ENCODE measurements at places on chromosomes 13 and 19.
A peak's percentile ranks its signal among the peaks of the same experiment; 100 is the strongest.

DNA sequence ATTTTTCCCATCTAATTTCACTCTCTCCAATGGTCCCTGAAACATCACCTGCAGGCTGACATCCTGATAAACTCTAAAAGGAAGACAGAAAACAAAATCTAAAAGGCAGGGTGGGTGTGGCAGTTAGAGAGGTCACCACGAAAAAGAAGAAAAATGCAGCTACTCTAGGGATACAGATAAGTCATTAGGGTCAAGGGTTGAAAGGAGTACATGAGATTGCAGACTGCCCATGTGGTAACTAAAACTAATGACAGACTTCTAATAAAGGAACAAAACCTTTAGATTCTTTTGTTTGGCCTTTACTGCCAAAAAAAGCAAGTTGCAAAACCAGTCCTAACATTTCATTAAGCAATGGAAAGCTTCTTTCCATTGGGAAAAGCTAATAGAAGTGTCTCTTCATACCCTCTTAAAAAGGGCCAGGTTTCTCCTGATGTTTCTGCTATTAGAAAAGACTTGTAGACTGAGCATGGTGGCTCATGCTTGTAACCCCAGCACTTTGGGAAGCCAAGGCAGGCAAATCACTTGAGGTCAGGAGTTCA is 31.0 kb downstream of the THSD1 start:
- no peak for DNase-seq

GRCh38 chr13:110092831-110093247 is 214.1 kb downstream of the COL4A1 start:
- no peak for DNase-seq

DNA sequence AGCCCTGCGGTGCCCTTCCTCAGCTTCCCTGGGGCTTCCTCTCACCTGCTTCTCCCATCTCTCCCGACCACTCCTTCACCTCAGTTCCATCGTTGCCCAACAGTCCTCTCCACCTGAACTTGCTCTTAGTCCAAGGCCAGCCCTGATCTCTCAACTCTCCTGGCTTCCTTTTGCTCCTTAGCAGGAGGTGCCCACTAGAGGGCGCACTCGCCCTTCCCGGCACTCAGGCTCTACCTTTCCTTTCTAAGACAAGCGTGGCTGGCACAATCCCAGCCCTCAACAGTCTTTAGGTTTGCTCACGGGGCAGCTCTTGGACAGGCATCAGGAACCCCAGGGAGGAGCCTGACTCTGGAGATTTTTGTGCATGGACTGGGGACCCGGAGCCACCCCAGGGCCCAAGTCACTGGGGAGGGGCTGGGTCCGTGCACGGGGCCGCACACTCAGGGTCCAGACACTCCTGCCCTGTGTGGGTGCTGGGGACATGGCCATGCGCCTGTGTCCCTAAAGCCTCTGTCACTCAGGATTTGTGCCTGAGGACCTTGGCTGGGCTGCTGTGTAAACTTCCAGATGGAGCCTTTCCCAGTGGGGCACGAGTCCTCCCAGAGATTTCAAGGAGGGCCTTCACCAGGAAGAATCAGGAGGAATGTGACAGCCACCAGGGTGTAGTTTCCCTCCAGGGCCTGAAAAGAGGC is 12.1 kb upstream of the CEACAM8 start:
- DNase-seq, result peak; percentile 21

DNA sequence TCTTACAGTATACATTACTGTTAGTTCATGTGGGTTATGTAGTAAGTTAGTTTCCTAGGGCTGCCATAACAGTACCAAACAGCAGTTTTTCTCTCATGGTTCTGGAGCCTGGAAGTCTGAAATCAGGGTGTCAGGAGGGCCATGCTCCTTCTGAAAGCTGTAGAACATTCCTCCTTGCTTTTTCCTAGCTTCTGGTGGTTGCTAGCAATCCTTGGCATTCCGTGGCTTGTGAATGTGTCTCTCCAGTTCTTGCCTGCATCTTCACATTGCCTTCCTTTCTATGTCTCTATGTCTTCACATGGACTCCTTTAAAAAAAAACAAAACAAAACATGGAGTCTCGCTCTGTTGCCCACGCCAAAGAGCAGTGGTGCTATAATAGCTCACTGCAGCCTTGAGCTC is 95.4 kb downstream of the WDFY2 start:
- no peak for DNase-seq

DNA sequence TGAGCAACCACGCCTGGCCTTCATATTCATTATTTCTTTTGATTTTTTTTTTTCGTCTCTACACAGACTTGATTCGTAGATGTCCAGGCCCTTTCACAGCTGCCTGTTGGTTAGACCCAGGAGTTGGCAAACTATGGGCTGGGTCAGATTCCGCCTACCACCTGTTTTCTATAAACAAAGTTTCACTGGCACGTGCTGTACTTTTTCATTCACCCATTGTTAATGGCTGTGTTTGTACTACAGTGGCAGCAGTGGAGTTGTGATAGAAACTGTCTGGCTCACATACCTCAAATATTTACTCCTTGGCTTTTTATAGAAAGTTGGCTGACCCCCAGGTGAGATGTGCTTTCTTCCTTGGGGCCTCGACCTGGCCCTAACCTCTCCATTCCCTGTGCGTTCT is 72.9 kb upstream of the TEX29 start:
- DNase-seq, result no peak

DNA sequence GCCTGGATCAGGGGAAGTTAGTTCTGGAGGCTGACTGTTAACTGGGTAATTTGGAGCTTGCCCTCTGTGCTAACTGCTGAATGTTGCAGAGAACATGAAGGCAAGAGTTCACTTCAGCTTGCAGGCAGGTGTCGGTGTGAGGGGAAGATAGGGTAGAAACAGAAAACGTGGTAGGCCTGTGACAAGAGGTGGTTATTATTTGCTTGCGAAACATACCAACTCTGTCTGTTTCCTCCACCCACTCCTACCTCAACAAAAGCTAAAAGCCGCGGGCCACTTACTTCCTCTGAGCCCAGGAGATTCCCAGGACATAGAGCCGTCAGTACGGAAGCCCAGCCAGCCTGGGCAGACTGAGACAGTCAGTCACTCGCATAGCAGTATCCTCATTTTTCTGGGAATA is 119.2 kb upstream of the ABCC4 start:
- DNase-seq, result no peak

DNA sequence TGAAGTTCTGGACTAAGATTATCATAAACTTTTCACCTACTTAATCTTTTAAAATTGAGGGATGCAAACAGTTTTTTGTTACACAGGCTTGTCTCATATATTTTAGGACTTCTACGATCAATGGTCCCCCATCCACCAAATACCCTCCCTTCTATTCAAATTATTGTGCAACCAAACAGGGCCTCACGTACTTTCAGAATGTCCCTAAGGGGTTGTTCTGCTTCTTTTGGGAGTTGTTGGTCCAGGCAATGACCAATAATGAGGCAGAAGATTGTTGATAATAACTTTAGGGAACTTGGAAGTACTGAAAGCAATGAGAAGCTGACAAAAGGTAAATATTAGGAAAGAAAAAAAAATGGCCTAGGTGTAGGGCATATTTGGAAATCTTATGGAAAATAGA is 2.9 kb downstream of the DNAJC15 start:
- peak; percentile 4 for DNase-seq

GRCh38 chr13:52945348-52945747 is 83.3 kb upstream of the OLFM4 start:
- no peak for DNase-seq

DNA sequence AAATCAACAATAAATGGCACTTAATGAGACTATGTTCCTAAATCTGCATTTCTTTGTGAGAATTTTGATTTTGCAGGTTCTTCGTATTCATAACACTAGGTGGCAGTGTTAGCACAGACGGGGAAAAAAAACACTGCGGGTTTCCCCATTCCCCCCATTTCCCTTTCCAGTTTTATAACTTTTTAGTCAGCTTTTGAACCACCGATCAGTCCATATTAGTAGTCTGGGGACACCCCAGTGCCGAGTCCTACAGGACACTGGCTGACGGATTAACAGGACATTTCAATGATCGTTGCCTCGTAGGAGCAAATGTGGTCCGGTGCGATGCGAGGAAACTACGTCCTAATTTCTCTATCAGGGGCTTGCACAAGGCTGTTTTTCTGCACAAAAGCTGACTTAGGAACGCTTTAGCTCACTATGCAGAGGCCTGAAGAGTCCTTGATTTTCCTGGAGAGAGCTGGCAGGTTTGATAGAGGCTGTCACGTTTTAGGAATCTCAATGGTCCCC is 234.3 kb downstream of the LMO7 start:
- no peak for DNase-seq

DNA sequence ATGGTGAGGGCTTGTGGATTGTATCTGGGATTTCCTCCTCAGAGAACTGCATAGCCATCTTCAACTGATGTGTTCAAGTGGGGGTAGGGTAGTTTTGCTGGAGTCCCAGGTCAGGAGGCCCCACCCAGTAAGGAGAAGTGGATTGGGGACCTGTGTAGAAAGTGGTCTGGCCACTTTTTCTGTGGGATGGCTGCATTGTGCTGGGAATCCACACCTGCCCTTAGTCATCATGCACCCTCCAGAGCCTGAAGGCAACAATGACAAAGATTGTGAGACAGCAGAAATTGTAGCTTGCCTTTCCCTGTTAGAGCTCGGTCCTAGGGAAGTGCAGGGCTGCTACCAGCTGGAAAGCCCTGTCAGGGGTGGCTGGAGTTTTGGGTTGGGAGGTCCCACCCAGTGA is 255.4 kb downstream of the NDFIP2 start:
- no peak for DNase-seq

DNA sequence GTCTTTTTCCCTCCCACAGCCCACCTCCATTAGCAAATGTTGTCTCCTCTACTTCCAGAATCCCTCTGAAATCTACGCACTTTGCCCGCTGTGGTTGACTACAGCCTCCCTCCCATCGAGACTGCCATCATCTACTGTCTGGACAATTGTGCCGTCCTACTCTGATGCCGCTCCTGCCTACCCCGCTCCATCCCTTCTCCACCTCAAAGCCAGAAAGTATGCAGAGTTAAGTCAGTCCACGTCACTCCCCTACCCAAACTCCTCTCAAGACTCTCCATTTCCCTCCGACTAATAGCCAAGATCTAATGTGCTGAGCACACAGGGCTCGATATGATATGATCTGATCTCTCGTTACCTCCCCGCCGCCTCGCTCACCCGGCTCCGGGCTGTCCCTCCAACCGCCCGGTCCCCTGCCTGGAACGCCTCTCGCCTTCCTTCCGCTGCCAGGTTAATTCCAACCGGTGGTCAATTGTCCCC is 556 bp downstream of the CACTIN start:
- DNase-seq, result no peak

GRCh38 chr19:55692681-55693081 is 17.7 kb downstream of the EPN1 start:
- no peak for DNase-seq

- DNase-seq, result no peak
These were observed 5.6 kb downstream of the BCAM start for GRCh38 chr19:44814517-44814916.

GRCh38 chr13:76937281-76937820 is 11.0 kb upstream of the ACOD1 start:
- no peak for DNase-seq

DNA sequence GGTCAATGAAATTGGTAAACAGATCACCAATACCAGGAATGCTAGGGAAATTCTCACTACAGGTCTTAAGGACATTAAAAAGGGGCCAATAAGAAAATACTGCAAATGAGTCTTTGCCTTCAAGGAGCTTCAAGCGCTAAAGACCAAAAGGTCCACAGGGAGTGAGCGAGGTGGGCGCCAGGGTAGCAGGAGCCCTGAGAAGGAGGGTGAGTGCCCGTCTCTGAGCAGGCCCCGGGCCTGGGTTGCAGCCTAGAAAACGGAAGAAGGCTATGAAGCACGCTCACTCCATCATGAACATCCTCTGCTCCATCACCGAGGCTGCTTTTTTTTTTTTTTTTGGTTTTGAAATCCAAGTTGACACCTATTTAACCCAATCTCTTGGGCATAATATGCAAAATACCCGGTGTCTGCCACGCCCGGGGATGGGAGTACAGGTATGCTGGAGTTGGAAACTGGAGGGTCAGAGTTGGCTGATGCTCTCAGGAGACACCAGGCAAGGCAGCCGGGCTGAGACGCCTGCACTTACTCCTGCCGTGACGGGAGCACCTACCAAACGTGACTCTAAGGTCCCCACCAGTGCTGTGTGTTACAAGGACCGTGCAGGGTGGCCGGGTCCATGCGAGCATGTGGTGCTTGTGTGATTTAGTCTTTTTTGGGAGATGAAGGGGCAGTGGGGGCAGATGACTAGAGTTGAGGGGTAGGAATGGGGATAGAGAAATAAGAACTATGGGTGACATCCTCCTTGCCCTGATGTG is 66.9 kb downstream of the KLF2 start:
- DNase-seq, result no peak

- DNase-seq, result no peak
These were observed 95.6 kb upstream of the CSNK1A1L start for GRCh38 chr13:37201081-37201480.

DNA sequence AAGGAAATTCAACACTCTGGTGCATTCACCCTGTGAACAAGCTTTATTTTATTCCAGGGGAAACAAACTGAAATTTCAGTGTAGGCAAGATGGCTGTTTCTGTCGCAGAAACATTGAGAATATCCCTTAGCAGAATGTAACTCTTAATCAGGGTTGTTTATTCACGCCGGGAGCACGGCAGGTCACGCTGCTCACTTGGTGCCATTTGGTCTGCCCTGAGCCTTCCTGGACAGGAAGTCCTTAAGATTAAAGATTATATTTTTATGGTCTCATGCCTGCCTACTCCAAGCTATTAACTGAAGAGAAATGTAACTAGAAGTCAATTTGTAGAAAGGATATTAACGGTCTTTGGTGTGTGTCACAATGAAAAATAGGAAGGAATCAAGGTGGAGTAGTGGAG is 185.3 kb upstream of the ARGLU1 start:
- no peak for DNase-seq

- DNase-seq, result peak; percentile 59
These were observed 42.3 kb upstream of the MEDAG start for GRCh38 chr13:30863796-30864195.

- no peak for DNase-seq
These were observed 734 bp downstream of the TYROBP start for GRCh38 chr19:35907377-35907745.

- no peak for DNase-seq
These were observed 7.5 kb downstream of the ARHGEF7 start for GRCh38 chr13:111122631-111123030.

- no peak for DNase-seq
These were observed 3.2 kb downstream of the ATP4B start for GRCh38 chr13:113654591-113655345.

DNA sequence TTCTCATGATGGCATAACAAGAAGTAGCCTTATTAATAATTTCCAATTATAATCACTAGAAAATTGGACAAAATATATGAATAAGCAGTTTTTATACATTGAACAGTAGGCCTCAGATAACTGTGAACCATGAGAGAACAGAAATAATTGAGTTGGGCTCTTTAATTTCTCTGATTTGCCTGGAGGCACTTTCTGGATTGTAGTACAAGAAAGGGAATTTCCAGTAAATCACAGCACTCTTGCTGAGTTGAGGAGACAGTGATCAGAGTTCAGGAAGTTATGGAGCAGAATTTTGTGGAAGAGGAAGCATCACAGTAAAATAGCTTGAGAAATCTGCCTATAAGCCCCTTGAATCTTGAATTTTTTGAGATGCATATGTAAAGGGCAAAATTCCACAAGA is 216.2 kb downstream of the MAB21L1 start:
- DNase-seq, result no peak
